ENCODE measurements at places on chromosomes 11 and 22.

DNA sequence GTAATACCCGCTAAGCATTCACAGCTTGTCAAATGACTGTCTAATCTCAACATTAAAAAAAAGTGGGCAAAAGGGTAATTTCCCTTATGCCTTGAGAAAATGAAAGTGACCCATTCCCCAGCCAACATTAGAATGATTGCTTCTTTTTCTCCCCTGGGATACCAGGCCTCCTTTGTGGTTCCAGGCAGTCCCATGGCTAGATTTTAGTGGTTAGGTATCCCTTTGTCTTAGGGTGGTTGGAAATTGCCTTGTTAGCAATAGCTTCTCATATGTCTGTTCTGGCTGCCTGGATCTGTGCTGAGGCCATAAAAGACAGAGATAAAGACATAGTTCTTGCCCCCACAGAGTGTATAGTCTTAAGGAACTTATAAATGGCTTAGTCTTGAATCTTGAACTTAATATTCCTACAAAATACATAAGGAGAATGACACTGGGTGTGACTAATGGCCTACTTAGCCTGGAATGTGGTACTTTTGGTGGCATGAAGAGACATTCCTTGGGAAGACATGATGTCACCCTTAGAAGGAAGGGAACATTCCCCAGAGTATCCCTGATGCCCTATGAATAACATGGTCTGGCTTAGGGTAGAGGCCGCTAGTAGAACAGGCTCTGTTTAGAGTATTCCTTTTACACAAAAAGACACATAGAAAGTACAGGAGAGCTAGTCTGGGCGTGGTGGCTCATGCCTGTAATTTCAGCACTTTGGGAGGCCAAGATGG is 90.3 kb downstream of the ZBTB16 start:
- DNase-seq: no peak

GRCh38 chr22:36123673-36124630 is 36.6 kb downstream of the APOL3 start:
- DNase-seq: peak; percentile 95

- no peak for DNase-seq
Measured at GRCh38 chr11:15976433-15977045, 379.8 kb downstream of the SOX6 start.

DNA sequence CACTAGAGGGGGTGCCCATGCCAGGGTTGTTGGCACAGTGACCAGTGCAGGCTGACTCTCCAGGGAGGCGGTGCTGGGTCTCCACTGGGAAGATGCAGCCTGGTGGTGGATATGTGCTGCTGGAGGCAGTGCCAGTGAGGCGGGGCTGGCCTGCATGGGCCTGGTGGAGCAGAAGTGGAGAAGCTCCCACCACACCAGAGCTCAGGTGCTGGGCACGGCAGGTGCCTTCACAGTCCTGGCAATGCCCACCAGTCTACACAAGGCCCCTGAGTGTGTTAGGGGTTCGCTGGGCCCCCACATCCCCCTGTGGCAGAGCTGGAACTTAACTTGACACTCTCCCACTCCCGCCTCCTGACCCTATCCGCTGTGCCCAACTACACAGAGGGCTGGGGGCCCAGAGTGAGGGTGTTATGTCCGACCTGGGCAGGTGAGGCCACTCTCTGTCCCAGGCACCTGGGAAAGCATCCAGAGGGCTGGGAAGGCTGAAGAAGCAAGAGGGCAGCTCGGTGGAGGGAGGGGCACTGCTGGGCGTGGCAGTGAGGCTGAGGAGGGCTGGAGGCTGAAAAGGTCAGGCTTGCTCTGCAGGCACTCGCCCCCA is 102.4 kb upstream of the B3GAT1 start:
- no peak for DNase-seq

GRCh38 chr11:110512026-110512425 is 82.3 kb downstream of the FDX1 start:
- no peak for DNase-seq

- no peak for DNase-seq
Measured at GRCh38 chr11:95335989-95336388, 105.0 kb upstream of the SESN3 start.

DNA sequence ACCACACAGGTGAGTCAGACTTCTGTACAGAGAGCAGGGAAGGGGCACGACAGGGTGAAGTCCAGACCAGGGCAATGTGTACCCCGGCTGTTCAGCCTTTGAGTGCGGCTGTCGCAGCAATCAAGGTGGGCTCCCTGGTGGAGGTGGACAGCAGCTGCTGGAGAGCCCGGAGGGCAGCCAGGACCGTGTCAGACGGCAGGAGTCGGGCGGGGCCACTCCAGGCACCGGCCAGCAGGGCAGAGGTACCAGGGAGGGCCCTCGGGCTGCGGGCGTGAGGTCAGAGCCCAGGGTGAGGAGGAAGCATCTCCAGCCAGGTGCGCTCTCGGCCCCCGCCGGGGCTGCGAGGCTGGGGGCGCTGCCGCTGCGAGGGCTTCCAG is 802 bp upstream of the PIM3 start:
- DNase-seq: peak; percentile 45

DNA sequence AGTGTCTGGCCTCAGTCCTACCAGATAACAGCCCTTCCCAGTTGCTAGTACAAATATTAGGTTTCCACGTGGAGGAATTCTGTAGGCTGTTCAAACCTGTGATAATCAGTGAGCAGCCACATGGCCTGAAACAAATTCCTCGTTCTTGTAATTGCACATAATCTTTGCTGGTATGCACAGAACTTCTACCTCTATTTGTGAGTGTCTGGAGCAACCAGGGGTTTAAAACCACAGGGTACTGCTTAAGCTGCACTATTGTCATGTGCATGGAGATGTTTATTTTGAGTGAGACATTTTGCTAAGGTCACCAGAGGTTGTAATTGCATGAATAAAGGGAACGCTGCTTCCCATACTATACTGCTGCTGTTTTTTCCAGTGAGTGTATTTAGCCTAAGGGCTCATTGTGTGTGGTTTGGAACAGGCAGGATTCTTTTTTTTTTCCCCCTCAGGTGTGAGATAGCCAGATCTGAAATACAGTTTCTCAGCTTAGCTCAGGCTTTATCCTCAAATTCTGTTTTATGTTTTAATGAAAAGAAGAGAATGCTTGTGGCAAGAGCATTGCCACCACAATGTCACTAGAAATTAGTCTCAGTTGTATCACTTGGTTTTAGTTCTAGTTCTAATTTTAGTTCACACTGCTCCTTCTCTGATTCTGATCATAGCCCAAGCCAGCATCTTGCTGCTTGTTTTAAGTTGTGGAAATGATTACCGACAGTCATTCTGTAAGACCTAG is 60.5 kb downstream of the CYB5R2 start:
- DNase-seq: no peak

GRCh38 chr11:69979632-69980031 is 98.5 kb upstream of the ANO1 start:
- DNase-seq: no peak

DNA sequence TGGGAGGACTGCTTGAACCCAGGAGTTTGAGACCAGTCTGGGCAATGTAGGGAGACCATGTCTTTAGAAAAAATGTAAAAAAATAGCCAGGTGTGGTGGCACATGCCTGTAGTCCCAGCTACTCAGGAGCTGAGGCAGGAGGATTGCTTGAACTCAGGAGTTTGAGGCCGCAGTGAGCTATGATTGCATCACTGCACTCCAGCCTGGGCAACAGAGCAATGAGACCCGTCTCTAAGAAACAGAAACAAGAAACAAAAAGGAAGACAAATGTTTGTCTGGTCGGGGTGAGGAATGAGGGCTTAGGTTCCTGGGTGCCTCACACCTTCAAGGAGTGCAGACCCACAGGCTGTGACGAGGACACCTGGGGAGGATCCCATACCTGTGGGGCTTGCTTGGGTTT is 191.9 kb downstream of the CEP164 start:
- no peak for DNase-seq

All from stimulated activated CD4-positive, alpha-beta T cell treated with anti-CD3 and anti-CD28 coated beads, Interleukin-4, amount 100 ng/mL, for 4 hours (primary cell).